AML-193 (cell line): ENCODE measurements at places on chromosomes 16 and 17.

DNA sequence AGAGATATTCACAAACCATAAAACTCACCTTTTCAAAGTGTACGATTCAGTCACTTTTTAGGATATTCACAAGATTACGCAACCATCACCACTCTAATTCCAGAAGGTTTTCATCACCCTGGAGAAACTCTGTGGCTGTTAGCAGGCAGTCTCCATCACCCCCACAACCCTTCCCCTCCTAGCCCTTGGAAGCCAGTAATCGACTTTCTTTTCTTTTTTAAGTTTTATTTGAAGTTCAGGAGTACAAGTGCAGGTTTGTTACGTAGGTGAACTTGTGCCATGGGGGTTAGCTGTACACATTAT lies 363.5 kb downstream of the CPPED1 start:
- no peak for DNase-seq

DNA sequence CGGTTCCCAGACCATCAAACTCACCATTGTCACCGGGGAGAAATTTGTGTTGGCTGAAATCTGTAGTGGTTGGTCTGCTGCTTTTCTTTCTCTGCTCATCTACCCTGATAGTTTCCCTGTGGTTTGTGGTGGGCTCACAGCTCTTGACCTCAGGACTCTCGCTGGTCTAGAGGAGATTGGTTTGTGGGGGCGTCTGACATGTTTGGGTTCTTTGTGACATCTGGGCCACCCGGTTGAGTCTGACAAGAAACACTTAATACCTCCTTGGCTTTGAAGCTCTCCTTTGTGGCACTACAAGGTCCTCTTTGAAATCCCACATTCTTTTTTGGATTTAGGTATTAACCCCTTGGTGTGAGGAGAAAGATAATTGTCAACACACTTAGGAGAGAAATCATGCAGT lies 662.0 kb downstream of the WWOX start:
- DNase-seq = no peak

DNA sequence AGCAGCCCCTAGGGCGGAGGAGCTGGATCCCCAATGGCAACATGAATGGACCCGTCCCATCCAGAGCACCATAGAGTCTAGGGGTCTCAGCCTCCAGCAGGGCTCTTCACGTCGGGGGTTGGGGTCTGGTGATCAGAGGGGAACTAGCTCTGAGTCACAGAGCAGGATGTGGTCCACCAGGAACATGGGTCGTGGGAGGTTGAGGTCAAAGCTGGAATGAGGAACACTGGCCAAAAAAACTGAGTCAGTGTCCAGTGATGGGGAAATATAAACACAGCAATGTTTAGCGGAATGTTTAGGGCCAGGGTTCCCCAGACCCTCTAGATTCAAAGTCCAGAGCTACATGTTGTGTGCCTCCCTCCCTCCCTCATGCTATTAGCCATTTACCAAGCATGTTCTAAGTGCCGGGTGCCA lies 79.1 kb upstream of the C16orf82 start:
- no peak for DNase-seq

- no peak for DNase-seq
Observed at GRCh38 chr17:61394630-61395408, 4.8 kb upstream of the TBX2 start.

GRCh38 chr17:81150377-81151077 lies 14.8 kb upstream of the PVALEF start:
- peak; percentile 26 for DNase-seq

- DNase-seq = no peak
Observed at GRCh38 chr16:73220836-73221235, 172.9 kb upstream of the ZFHX3 start.

- no peak for DNase-seq
Observed at GRCh38 chr16:2160915-2161551, 5.5 kb downstream of the TRAF7 start.

DNA sequence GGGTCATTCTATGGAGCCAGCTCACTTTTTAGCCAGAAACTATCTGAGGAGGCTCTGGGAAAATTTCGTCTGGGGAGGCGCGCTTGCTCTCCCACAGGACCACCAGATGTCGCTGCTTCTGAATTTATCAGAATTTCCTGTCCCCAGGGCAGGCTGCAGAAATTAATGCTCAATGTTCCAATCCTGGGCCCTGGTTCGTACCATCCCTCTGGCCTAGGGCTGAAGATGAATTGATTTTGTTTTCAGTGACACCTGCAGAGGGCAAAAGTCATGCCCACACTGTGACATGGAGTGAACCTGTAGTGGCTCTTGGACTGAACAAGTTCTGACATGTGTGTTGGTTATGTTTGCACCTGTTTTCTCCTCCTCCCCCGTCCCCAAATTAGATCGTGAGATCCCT lies 482.6 kb downstream of the NPIPA7 start:
- DNase-seq = peak; percentile 14
